ENCODE measurements at places on chromosomes 3 and 15.
A peak's percentile ranks its signal among the peaks of the same experiment; 100 is the strongest.

GRCh38 chr15:99708563-99708962 lies 24.7 kb downstream of the LYSMD4 start:
- DNase-seq: no peak

GRCh38 chr3:22089284-22089683 lies 338.3 kb upstream of the ZNF385D start:
- DNase-seq: no peak

GRCh38 chr3:13782501-13782900 lies 97.4 kb downstream of the WNT7A start:
- no peak for DNase-seq

DNA sequence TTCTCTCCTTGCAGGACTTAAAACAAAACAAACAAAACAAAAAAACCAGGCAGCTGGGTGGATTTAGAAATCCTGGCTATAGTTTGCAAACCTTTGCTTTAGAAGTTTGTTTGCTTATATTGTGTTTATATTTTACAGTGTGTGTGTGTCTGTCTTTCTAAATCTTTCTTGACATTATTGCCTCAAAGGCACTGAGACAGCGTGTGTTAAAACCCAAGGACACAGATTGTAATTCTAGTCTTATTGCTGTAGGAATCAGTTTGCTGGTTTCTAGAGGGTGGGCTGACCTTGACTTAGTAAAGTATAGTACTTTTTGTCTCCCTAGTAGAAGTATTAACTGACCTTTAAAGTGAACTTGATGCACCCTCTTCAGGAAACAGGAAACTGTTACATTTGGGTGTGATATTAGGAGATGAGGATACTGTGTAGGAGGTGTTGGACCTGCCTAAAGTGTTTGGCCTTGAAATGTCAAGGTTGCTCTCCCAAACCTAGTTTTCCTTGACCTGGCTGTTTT lies 71.0 kb downstream of the TCF12 start:
- no peak for DNase-seq

DNA sequence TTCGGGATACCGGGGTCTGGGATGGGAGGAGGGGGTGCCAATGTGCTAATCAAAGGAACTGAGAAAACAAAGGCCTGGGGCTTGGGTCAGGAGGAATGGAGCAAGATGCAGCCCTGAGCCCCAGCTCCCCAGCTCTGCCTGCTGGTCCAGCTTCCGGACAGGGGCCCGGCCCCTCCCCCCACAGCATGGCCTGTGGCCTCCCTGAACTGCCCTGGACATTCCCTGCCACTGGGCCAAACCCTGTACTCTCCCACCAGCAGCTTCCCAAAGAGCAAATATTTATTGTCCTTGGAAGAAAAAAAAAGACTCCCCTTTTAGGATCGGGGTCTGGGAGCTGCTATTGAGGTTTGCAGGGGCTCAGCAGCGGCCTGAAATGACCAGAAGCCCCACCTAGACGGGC lies 5.7 kb upstream of the MYL3 start:
- no peak for DNase-seq

GRCh38 chr3:7146529-7146928 lies 285.6 kb downstream of the GRM7 start:
- no peak for DNase-seq

DNA sequence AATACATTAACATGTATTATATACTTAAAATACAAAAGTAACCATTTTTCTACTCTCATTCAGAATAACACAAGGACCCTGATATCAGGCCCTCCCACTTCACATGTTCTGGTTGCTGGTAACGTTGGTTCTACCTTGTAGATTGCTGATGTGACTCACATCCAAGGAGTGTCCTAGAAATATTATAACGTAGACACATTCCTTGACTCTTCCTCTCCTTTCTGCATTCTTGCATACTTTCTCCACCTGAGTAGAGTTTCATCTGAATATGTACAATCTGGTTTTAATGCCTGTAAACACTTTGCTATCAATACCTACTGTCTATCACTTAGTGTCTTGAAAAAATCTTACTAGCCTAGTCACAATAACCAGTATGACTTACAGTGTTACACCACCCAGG lies 35.0 kb upstream of the NEDD4 start:
- DNase-seq: no peak

DNA sequence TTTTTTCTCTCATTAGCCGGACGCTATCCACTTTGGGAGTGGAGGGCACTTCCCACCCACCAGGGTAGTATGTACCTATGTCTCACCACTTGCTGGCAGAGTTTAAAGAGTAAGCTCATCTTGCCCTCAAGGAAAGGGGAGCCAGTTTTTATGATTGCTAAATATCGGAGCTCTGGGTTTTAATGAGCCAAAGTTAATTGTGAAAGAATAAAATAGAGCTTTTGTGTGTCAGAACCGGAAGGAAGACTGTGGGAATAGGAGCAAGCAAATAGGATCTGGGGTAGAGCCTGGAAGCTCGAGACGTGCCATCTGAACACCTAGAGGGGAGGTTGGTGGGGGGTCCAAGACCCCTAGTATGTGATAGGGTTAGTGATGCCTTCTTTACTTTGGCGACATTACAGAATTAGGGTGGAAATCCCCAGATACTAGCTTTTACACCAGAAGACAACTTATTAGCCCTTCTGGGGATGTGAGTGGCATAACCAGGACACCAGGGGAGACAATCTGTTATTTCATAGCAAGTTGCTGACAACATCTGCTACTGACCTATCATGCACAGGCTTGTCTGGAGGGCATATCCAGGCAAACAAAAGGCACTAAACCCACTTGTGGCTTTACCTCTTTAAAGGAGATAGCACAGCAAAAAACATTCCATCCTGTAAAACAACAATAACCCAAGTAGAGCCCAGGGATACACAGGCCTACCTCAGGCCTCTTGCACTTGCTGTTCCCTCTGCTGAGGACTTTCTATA lies 333.8 kb downstream of the ZNF621 start:
- DNase-seq: no peak

GRCh38 chr3:77786216-77786615 lies 746.3 kb downstream of the ROBO2 start:
- DNase-seq: no peak

DNA sequence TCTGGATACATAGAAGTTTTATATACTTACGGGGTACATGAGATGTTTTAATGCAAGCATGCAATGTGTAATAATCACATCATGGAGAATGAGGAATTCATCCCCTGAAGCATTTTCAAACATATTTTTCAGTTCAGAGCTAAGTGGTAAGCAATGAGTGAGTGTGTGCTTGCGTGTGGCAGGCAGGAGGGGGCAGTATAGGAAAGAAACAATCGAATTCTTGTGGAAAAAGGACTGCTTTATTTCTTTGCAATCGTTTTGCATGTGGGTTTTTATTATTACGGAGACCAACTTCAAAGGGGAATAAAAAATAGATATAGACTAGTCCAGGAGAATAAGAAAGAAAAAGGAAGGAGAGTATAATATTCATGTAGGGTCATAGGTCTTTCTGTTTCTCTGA lies 271.6 kb downstream of the CHL1 start:
- DNase-seq: no peak

DNA sequence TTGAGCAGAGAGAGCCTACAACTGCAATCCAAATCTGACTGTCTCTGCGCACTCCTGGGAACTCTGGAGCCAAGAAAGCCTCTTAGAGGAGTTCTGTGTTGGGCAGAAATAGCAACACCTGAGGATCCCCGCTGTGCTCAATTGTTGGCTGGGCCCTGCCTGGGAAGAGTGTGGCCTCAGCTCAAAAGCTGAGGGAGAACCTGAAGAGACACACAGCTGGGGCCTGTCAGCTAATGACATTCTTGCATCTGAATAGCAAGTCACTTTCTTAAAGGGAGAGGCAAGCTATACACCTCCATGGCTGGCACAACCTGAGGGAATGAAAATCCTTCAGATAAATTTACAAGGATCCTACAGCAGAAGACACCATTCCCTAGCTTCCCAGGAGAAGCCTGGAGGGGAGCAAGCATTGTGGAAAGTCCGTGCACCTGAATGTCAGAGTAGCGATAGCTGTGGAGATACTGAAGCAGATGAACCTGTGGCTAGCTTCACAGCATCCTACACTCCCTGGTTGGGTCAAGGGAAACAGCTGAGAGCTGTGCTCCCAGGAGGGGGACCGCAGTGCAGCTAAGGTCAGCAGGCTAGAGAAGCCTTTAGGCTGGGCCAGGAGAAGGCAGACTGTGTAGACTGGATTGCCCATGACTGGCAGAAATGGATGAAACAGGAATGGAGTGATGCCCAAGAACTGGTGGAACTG lies 159.9 kb upstream of the PFN2 start:
- peak; percentile 70 for DNase-seq

- DNase-seq: no peak
Observed at GRCh38 chr3:171811295-171811912, 1.1 kb upstream of the PLD1 start.

All from COR-L47 (cell line).